ENCODE measurements at places on chromosomes 5 and 9. TPM values are rescaled to one million over a fixed set of nuclear protein-coding genes. Genes with fewer than 3 reads are reported as not detected.

PLEKHG4B gene
- total RNA-seq, result 4.2 TPM

FOXD4L4 gene
- total RNA-seq, result 0.20 TPM

OR1Q1 gene
- total RNA-seq, result not detected

PROB1 gene
- total RNA-seq, result 2.0 TPM

AQP3 gene
- total RNA-seq, result 2.5 TPM

PIK3R1 gene
- total RNA-seq, result 123 TPM

IFNA2 gene
- not detected for total RNA-seq

C5orf63 gene
- 8.5 TPM for total RNA-seq

FGF10 gene
- total RNA-seq, result 10.1 TPM

PCDHGB7 gene
- 13.7 TPM for total RNA-seq

ASPN gene
- total RNA-seq, result 118 TPM

SPOCK1 gene
- total RNA-seq, result 31.8 TPM

LCN2 gene
- 14.1 TPM for total RNA-seq

DNA sequence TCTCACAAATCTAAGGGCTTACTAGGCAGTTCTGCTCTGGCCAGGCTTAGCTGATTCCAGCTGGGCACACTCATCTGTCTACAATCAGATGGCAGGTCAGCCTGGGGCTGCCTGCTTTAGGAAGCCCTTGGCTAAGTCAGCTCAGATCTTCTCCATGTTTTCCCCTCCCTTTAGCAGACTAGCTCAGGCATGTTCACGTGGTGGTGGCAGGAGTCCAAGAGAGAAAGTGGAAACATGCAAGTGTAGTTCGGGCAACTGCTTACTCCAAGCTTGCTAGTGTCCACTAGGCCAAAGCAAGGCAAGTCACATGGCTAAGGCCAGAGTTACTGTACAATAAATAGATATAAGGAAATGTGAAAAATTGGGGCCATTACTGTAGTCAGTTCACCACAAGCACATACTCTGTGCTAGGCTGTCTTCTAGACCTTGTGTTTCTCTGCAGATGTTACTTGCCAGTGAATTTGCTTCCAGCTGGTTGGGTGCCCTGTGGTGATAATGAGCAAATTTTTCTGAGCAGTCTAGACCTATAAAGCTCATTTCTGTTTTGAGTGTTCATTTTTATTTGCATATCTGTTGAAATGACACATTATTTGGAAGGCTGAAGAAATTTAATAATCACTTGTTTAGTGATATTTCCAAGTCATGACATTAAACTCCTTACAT is 38.3 kb downstream of the RECK start:
- no peak overlapping the region for H3K4me3 ChIP-seq
- H3K36me3 ChIP-seq, result no peaks in the 10 kb centered on the region
- H3K27ac ChIP-seq, result peak overlapping the region; percentile 44
- H3K27me3 ChIP-seq, result no peaks in the 10 kb centered on the region
- H3K4me1 ChIP-seq, result peaks cover 4% of the 10 kb centered on the region

GRCh38 chr9:126440940-126441339 is 114.3 kb downstream of the MVB12B start:
- peak; percentile 53 for DNase-seq
- H3K4me3 ChIP-seq, result no peak overlapping the region
- H3K4me1 ChIP-seq, result peaks cover 27% of the 10 kb centered on the region
- no peaks in the 10 kb centered on the region for H3K27me3 ChIP-seq

DNA sequence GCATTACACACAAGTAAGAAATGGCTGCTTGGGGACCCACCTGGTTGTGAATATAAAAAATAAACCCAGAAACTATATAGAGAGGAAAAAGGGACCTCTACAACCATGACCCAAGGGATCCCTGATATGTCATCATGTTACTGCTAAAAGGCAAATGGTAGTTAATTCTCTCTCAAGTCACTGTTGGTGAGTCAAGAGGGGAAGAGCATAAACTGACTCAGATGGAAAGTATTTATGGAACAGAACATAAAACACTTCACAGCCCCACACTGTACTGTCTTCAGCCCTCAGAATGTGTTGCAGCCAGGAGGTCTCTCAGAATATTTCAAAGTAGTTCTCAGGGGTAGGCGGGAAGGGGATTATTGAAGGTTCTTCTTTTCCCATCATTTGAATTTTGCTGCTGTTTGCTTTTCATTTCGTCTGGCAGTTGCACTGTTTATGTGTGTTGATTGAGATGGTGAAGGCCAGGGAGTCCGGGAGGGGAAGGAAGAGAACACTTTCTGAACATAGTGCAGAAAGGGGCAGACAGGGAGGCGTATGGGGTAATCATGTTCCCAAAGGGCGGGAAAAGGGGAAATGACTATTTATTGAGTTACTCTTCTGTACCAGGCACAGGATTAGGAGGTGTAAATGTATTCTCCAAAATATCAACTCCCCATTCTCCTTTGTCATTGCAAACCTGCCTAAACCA is 85.5 kb downstream of the TEK start:
- H3K4me3 ChIP-seq, result no peak overlapping the region
- H3K27me3 ChIP-seq, result no peaks in the 10 kb centered on the region
- H3K36me3 ChIP-seq, result no peaks in the 10 kb centered on the region
- no peak overlapping the region for H3K27ac ChIP-seq

- DNase-seq, result no peak
- H3K27me3 ChIP-seq, result no peaks in the 10 kb centered on the region
- no peak overlapping the region for H3K4me3 ChIP-seq
- no peaks in the 10 kb centered on the region for H3K36me3 ChIP-seq
- no peak overlapping the region for H3K27ac ChIP-seq
Measured at GRCh38 chr5:117245130-117245529, 670.5 kb upstream of the SEMA6A start.

DNA sequence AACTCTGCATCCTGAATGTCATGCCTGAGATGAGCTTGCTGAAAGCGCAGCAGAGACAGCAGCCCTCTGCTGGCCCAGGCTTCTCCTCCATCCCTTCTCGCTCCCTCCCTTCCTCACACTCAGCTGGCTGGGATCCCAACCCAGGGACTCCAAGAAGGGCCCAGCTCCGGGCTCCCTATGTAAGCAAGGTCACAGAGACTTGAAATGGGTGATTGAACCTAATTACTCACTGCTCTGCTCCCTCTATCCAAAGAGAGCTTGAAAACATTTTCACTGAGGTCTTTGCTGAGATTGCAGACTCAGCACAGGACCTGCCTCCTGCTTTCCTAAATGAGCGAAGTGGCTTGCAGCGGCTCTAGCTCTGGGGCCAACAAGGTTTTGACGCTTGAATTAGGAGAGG is 42.8 kb downstream of the RAPGEF1 start:
- H3K4me1 ChIP-seq, result peaks cover 30% of the 10 kb centered on the region
- no peak overlapping the region for H3K27ac ChIP-seq
- no peaks in the 10 kb centered on the region for H3K27me3 ChIP-seq

GRCh38 chr5:3325201-3325971 is 270.2 kb upstream of the IRX1 start:
- no peak overlapping the region for H3K4me3 ChIP-seq
- no peaks in the 10 kb centered on the region for H3K27me3 ChIP-seq
- DNase-seq, result peak; percentile 44
- no peaks in the 10 kb centered on the region for H3K36me3 ChIP-seq

DNA sequence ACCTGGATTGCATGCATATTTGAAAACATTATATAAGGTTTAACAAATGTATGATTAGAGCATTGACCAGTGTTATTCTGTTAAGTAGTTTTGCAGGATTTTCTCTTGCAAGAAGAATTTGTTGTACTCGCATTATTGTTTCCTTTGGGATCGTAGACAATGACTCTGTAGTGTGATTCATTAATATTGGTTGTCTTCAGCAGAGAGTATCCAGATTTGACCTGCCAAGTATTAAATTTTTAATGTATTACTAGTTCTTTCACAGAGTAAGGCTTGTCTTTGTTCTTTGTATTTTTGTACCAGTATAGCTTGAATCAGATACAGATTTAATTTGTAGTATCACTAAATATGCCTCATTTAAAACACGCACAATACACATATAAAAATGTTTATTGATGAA is 155.0 kb downstream of the PBX3 start:
- H3K4me3 ChIP-seq, result no peak overlapping the region
- no peaks in the 10 kb centered on the region for H3K36me3 ChIP-seq
- DNase-seq, result no peak
- H3K27ac ChIP-seq, result no peak overlapping the region

DNA sequence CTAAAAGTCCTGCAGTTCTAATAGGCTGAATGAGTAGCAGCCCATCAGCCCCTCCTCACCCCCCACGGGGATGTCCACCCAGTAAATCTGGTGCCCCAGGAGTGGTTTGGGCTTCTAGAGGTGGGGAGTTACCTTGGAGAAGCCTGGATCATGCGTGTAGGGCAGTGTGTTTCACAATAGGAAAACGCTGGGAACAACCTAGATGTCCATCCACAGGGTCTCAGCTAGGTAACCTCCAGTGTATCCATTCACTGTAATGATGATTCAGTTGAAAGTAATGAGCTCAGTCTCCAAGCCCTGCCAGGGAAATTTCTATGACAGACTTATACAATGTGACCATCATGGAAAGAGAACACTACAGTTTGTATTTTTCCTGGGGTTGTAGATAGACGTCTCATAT is 51.8 kb downstream of the NDST1 start:
- H3K36me3 ChIP-seq, result peaks cover 24% of the 10 kb centered on the region
- DNase-seq, result no peak
- H3K4me1 ChIP-seq, result peaks cover 10% of the 10 kb centered on the region
- no peaks in the 10 kb centered on the region for H3K27me3 ChIP-seq
- no peak overlapping the region for H3K27ac ChIP-seq

- no peak for DNase-seq
- no peak overlapping the region for H3K27ac ChIP-seq
- no peaks in the 10 kb centered on the region for H3K36me3 ChIP-seq
- H3K27me3 ChIP-seq, result no peaks in the 10 kb centered on the region
- peaks cover 6% of the 10 kb centered on the region for H3K4me1 ChIP-seq
- no peak overlapping the region for H3K4me3 ChIP-seq
Measured at GRCh38 chr5:74187757-74188156, 452.8 kb downstream of the ENC1 start.

GRCh38 chr9:95670122-95670521 is 153.4 kb upstream of the PTCH1 start:
- H3K4me1 ChIP-seq, result peaks cover 17% of the 10 kb centered on the region
- DNase-seq, result peak; percentile 13
- no peak overlapping the region for H3K4me3 ChIP-seq
- no peak overlapping the region for H3K27ac ChIP-seq

DNA sequence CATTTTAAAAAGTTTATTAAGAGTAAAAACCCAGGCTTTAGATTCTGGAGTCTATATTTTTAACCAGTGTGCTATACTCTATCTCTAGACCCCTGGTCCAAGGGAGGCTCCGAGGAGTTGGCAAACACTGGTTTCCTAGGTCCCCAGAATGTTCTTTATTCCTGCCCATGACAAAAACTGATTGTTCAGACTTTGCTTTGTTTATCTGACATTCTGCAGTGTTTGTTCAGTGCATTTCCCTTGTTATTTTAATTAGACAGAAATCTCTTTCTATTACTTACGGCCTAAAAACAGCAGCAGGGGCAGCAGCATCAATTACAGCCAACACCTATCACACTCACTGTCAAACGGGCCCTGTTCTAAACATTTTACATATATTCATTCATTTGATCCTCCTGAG is 2011.6 kb upstream of the WWC1 start:
- no peak for DNase-seq
- H3K36me3 ChIP-seq, result no peaks in the 10 kb centered on the region
- no peak overlapping the region for H3K4me3 ChIP-seq
- H3K27me3 ChIP-seq, result no peaks in the 10 kb centered on the region

DNA sequence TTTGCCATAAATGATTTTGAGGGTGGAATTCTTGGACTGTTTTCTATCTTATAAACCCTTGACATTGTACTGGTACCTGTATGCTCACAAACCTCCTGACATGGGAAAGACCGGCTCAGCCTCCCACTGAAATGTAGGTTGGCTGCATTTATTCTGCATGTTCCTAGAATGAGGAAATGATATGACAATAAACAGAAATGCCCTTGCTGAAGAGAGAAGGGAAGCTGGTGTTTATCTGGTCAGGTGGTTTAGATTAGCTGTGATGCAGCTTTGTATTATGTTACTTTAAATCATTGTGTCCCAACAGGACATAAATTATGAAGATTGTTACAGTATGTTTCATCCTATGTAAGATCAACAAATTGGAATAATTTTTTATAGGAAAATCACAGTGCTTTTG is 23.1 kb upstream of the CATSPER3 start:
- H3K36me3 ChIP-seq, result peaks cover 2% of the 10 kb centered on the region
- H3K27ac ChIP-seq, result no peak overlapping the region
- DNase-seq, result no peak
- H3K27me3 ChIP-seq, result no peaks in the 10 kb centered on the region
- no peak overlapping the region for H3K4me3 ChIP-seq

- H3K27ac ChIP-seq, result no peak overlapping the region
- no peak for DNase-seq
- peaks cover 5% of the 10 kb centered on the region for H3K4me1 ChIP-seq
- H3K27me3 ChIP-seq, result no peaks in the 10 kb centered on the region
- H3K36me3 ChIP-seq, result no peaks in the 10 kb centered on the region
Measured at GRCh38 chr5:62413711-62414110, 1.1 kb downstream of the IPO11 start.

DNA sequence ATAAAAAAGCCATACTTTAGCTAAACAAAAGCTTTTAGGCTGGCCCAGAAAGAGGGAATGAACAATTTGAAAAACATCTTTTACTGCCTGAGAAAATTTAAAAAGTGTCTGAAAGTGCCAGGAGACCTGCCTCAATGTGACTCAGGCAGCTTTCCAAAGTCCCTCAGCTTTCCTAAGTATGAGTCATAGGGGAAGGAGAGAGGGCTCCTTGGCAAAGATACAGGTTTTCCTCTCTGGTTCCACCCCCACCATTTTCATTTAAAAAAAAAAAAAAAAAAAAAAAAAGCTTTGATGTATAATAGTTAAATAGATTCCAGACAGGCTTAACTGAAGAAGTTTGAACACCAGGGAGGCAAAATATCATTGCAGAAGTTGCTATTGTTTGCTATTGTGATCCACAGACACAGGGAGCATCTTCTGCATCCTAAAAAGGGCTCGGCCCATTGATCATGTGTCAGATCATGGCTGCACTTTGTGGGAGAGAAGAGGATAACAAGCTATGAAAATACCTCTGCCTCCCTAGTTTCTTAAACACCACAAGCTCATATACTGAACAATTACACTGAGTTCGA is 71.5 kb downstream of the MRPS27 start:
- no peaks in the 10 kb centered on the region for H3K4me1 ChIP-seq
- peak overlapping the region; percentile 6 for H3K27ac ChIP-seq
- no peak overlapping the region for H3K4me3 ChIP-seq
- no peaks in the 10 kb centered on the region for H3K27me3 ChIP-seq

DNA sequence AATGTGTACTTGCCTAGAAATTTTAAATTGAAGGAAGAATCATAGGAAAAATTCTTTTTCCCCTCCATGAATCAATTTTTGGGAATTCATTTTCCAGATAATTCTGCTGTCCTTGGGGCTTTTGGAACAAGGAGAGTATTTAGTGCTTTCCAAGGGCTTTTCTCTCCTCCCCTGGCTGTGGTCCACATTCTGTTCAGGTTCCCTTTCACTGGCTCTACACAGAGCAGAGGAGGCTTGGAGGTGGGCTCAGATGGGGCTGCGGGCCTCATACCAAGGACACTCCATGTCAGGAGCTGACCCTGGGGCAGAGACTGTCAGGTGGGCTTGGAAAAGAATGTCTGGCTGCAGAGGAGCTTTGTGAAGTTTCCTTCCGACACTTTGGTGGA is 128.1 kb downstream of the GADD45G start:
- peaks cover 13% of the 10 kb centered on the region for H3K4me1 ChIP-seq
- peaks cover 2% of the 10 kb centered on the region for H3K27me3 ChIP-seq
- H3K27ac ChIP-seq, result no peak overlapping the region
- no peak for DNase-seq
- no peak overlapping the region for H3K4me3 ChIP-seq

- H3K27ac ChIP-seq, result no peak overlapping the region
- H3K4me1 ChIP-seq, result no peaks in the 10 kb centered on the region
- no peaks in the 10 kb centered on the region for H3K27me3 ChIP-seq
- DNase-seq, result no peak
- H3K4me3 ChIP-seq, result no peak overlapping the region
Measured at GRCh38 chr9:97892421-97892820, 29.9 kb downstream of the TRMO start.

- DNase-seq, result no peak
- H3K27me3 ChIP-seq, result no peaks in the 10 kb centered on the region
- peaks cover 3% of the 10 kb centered on the region for H3K4me1 ChIP-seq
- no peak overlapping the region for H3K4me3 ChIP-seq
Measured at GRCh38 chr5:82298668-82299067, 20.5 kb upstream of the RPS23 start.

Measured in spinal cord (tissue), 10 donors.